Fibroblast of villous mesenchyme (primary cell): ENCODE measurements at places on chromosomes 6 and 20. TPM values are rescaled to one million over a fixed set of nuclear protein-coding genes. Genes with fewer than 3 reads are reported as not detected.
A peak's percentile ranks its signal among the peaks of the same experiment; 100 is the strongest.

DNA sequence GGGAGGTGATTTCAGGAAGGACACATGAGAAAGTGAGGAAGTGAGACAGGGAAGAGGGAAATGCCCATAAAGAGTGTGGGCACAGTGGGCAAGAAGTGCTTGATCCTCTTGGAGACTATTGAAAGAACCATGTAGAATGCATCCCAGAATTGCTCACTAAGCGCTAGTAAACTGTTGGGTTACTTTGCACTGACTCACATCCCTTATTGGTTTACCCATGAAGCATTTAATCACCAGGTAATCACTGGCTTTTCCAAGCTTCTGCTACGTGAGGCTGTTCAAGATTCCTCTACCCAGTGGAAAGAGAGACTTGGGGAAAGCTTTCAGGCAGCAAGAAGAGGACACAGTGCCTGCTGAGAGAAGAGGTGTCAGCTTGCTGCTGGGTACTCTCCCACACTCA lies 410.0 kb upstream of the JAG1 start:
- no peak for DNase-seq

GRCh38 chr6:149936743-149937142 lies 5.1 kb upstream of the ULBP2 start:
- DNase-seq: no peak

DNA sequence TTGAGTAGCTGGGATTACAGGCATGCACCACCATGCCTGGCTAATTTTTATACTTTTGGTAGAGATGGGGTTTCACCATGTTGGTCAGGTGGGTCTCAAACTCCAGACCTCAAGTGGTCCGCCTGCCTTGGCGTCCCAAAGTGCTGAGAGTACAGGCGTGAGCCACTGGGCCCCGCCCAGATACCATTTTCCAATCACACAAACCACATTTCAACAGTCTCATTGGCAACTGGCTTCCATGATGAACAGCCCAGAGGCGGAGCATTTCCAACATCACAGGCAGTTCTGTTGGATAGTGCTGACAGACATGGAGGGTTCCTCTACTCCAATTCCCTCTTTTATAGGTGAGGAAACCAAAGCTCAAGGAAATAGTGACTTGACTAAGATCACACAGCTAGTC lies 43.9 kb upstream of the PLCB4 start:
- DNase-seq: no peak

DNA sequence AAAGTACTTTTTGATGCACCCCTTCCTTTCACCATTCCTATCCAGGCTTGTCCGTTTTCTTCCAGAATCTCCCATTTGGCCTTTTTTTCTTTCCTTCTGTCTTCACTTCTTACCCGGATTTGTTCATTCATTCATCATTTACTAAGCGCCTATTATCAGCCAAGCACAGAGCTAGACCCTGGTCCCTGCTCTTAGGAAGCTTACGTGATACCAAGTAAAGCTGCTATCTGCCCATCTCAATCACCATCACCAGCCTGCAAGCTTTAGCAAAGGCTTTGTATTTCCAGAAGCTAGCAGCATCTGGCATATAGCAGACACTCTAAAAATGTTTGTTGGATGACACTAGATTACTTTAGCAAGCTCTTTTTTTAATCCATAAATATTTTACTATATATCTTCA lies 4.8 kb downstream of the NDRG3 start:
- no peak for DNase-seq

DNA sequence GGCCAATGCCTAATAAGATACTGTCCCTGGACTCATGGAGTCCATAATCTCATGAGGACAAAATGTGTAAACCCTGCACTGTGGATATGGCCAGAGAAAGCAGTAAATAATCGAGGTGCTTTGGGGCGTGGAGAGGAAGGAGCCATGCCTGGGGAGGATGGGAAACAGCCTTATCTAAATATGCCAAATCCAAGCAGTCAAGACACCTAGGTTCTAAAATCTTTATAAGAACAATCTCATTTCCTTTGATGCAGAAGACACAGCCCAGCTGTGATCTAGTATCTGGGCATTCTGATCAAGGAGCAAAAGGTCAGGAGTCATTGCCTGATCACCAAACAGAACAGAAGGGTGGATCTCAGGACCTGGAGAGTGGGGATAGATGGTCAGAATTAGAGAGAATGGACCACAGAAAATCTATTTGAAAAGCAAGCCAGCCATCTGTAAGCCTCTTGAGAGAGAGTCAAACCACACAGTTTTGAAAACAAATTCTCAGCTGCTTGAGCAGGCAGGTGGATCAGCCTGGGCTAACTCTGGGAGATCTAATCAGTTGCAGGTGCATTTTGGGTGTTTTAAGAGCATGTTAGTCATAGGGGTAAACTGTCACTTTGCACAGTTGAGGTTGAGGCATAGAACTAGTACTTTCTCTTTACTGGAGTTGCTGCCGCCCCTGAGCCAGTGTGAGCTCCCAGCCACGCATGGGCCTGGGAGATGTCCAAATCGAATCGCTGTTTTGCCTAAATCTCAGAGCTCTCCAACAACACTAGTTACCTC lies 130.8 kb upstream of the TNFAIP3 start:
- DNase-seq: no peak

GRCh38 chr6:154938221-154938580 lies 56.9 kb upstream of the TIAM2 start:
- DNase-seq: no peak

DNA sequence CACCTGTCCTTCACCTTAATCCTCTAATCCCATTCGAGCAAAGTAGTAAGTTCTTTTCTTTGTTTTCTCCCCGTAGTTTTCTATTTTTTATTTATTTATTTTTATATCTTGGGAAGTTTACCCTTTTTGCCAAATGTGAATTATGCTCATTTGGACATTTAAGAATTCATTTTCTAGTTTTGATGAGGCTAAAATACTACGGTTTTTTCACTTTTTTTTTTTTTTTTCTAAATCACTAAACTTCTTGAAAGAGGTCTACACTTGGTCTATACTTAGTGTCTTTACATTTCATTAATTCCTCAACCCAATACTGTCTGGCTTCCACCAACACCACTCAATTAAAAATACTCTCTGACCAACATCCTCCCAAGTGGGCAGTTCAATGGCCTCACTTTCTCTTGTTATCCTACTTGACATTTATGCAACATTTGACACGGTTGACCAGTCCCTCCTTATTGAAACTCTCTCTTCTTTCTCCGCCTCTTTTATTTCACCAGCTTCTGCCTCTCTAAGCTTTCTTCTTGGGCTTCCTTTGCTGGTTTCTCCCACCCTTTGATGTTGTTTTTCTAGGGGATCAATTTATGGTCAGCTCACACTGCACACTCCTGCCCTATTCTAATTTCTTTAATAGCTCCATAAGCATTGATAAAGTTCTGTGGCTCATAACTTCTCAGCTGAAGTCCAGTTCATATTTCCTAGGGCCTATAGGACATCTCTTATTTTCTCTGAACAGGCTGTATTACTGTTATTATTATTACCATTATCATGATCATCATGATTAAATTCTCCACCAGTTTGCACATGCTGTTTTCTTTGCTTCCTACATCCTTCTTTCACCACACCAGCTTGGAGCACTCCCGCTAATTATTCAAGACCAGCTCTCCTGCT lies 72.6 kb upstream of the CITED2 start:
- no peak for DNase-seq

GRCh38 chr6:166589337-166589731 lies 2.9 kb upstream of the RAMACL start:
- no peak for DNase-seq

- DNase-seq: no peak
Observed at GRCh38 chr6:105745464-105746129, 340.5 kb upstream of the PRDM1 start.

DNA sequence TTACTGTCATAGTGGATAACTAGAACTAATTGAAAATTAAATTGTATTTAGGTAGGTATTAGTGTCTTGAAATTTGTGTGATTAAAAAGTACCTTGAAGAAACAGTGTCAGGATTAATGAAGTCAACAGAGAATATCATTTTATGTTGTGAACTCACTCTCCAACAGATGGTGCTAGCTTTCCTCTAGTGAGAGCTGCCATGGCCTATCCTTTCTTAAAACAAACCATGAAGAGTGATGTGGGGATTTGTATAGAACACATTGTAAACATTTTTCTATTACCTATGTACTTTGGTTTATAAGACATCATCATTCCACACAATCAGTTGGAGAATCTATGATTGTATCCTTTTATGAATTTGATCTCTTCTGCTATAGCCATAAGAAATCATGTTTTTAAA lies 4.8 kb upstream of the SRSF12 start:
- peak; percentile 48 for DNase-seq

GRCh38 chr6:33627876-33628275 lies 6.8 kb downstream of the ITPR3 start:
- no peak for DNase-seq

GRCh38 chr20:34104059-34104458 lies 8.0 kb downstream of the EIF2S2 start:
- DNase-seq: no peak

GRCh38 chr20:13891575-13891974 lies 98.8 kb downstream of the SEL1L2 start:
- no peak for DNase-seq

DNA sequence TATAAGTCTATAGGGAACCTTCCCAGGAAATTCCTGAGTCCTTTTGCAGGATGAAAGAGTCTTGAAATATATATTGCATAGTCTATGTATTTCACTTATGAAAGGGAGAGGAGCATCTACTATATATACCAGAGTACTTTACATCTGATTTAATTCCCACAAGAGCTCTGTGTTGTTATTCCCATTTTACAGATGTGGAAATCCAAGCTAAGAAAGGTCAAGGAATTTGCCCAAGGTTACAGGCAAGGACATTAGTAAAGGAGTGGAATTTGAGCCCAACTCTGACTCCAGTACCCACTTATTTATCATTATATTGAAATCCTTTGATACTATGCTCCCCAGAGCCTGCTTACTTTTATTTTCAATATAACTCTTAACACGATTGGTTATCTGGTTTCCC lies 2.6 kb downstream of the SESN1 start:
- no peak for DNase-seq

Gene WFDC5
- total RNA-seq: not detected in 2 replicates

Gene SOBP
- total RNA-seq: 1.3 and 1.9 TPM in 2 replicates

Gene ZBTB12
- total RNA-seq: 1.9 and 3.0 TPM in 2 replicates

Gene IMPG1
- not detected in 2 replicates for total RNA-seq

Gene IL20RA
- 0.43 and 1.3 TPM in 2 replicates for total RNA-seq

Gene MUCL3
- not detected in 2 replicates for total RNA-seq
